ENCODE measurements at places on chromosomes 12 and 14.

DNA sequence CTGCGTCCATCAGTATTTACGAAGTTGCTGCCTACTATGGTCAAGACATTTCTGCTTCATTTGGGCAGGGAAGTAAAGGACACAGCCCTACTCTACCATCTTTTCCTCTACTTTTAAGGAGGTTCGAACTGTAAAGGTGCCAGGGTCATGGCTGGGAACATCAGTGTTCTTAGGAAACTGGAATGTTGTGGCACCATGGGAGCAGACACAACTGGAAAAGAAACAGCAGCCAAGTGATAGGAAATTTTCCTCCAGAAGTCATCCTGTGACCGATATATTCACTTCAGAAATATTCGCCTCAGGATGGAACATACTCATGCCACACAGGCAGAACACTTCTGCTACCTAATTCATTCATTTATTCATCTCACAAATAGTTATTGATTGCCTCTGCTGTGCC is 104.4 kb downstream of the ETV6 start:
- no peak for DNase-seq

DNA sequence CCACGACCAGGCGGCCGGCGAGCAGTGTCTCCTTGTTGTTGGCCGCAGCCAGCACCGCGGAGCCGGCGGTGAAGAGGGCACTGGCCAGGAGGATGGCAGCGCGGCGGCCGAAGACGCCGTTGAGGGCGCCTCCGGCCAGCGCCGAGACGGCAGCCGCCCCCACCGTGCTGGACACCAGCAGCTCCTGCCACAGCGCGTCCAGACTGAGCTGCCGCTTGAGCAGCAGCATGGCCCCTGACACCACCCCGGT is 691 bp downstream of the SLC2A13 start:
- no peak for DNase-seq

GRCh38 chr12:96994900-96995299 is 87.8 kb downstream of the NEDD1 start:
- no peak for DNase-seq

DNA sequence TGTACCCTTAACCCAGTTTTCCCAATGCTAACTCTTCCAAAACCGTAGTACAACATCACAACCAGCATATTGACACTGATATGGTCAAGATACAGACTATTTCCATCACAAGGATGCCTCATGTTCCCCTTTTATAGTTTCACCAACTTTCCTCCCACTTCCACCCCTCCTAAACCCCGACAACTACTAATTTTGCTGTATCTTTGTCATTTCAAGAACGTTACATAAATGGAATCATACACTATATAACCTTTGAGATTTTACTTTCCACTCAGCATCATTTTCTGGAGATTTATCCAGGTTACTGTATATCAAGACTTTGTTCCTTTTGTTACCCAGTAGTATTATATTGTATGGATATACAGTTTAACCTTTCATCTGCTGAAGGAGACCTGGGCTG is 88.9 kb downstream of the MED13L start:
- DNase-seq: no peak

DNA sequence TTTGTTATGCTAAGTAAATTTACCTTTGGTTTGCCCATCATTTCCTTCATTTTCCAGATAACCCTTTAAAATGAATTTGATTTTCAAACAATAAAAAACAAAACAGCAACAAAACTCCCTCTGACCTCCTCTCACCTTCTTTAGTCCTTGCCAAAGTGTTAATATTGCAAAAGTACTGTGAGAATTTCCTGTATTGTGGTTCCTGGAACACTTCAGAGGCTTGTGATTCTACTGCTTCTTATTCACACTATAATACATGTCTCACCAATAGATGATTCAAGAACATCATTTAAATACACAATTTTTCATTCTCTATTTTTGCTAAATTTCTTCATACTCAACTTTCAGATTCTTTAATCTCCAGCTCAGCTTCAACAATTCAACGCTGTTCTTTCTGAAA is at the start of gene KLRD1:
TSS of gene KLRD1 (plus strand) at position 241 of the 400 bp plus-strand sequence. CDS start 208 bp downstream, outside the sequence.
- DNase-seq: no peak

DNA sequence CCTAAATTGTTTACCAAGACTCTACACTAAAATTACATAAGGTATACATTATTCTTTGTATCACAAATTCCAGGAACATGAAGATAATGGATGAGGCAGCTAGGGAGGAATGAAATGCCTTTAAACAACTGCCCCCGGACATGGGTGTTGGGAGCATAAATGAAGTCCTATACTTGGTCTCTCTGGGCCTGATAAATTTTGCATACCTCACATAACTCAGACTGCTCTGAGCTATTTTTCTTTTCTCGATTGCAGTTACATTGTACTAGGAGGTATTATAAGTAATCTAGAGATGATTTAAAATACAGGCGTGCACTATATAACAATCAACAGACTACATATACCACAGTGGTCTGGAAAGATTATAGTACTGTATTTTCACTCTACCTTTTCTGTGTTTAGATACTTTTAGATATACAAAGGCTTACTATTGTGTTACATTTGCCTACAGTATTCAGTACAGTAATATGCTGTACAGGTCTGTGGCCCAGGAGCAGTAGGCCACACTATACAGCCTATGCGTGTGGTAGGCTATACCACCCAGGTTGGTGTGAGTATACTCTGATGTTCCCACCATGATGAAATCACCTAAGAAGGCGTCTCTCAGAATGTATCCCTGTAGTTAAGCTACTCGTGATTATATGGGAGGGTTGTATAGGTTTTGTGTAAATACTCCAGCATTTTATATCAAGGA is 14.3 kb downstream of the FNTB start:
- DNase-seq: no peak

DNA sequence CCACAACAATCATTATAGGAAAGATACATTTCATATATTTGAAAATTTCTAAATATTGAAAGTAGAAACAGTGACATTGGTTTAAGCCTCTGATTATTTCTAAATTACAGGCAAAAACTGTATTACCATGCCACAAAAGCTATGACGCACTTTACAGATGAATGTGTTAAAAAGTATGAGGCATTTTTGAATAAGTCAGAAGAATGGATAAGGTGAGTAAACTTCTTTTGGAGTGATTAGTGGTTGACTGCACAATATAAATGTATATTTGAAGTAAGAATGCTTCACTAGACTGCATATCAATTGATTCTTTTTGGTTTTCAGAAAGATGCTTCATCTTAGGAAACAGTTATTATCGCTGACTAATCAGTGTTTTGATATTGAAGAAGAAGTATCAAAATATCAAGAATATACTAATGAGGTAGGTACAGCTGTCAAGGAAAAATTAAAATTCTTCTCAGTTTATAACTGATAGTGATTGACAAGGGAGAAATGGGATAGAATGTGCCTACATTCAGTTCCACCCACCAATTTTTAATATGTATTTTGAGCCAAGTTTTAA is 45.0 kb downstream of the TBK1 start:
- DNase-seq: no peak

- no peak for DNase-seq
These were observed 50.9 kb upstream of the VASH1 start for GRCh38 chr14:76710056-76711010.

GRCh38 chr12:30361145-30361544 is 334.5 kb downstream of the IPO8 start:
- DNase-seq: no peak

DNA sequence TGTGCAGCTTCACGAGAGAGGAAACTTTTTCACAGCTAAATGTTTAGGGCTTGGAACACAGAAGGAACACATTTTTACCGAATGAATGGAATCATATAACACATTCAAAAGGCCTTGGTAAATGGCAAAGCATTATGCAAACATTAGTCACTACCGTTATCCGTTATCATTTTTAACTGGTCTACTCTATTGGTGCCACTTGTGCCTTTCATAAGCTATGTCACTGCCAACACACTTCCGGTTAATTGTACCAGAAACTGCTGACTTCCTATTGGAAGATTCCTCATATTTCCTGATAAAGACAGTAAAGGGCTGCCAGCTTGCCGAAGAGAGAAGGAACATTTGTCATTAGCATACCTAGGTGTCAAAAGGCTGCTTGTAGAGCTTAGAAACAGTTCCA is 169.2 kb downstream of the APAF1 start:
- DNase-seq: no peak

DNA sequence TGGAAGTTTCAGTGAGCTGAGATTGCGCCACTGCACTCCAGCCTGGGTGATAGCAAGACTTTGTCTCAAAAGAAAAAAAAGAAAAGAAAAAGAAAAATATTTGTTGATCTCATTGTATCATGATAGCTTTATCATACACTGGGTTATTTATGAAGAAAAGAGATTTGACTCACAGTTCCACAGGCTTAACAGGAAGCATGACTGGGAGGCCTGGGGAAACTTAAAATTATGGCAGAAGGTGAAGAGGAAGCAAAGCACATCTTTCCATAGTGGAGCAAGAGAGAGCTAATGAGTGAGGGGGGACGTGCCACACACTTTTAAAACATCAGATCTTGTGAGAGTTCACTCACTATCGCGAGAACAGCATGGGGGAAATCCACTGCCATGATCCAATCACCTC is 72.7 kb upstream of the FUT8 start:
- no peak for DNase-seq

DNA sequence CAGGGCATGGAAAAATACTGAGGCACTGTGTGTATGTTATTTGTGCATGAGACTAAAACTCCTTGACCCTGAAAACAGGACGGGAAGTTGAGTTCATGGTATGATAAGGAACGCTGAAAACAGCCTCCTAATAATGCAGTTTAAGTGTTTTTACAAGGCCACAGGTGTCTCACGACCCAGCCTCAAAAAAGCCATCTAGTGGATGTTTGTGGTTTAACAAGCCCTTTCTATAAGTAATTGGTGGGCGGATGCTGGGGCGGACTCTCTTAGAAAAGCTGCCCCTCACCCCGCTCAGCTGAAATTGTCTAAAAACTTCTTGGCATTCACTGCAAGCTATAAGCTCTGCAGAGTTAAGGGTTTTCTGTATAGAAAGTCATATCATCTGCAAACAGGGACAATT is 184.5 kb downstream of the NUBPL start:
- DNase-seq: no peak

DNA sequence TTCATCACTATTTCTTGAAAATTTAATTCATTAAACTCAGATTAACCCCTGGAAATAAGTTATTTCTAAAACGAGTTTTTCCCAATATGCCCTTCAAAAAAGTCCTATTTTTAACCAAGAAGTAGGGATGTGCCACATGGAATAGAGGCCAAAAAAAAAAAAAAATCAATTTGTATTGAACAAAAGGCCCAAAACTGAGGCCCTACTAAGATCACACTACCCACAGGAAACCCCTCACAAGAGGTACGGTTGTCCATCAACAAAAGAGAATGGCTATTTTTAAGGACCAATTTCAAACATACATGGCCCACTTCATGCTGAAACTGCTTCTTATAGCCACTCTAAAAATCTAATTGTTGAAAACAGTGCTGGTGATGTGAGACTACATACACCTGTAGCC is 7.5 kb upstream of the BAZ2A start:
- DNase-seq: no peak

- no peak for DNase-seq
These were observed 57.4 kb downstream of the SPPL3 start for GRCh38 chr12:120846721-120847120.

DNA sequence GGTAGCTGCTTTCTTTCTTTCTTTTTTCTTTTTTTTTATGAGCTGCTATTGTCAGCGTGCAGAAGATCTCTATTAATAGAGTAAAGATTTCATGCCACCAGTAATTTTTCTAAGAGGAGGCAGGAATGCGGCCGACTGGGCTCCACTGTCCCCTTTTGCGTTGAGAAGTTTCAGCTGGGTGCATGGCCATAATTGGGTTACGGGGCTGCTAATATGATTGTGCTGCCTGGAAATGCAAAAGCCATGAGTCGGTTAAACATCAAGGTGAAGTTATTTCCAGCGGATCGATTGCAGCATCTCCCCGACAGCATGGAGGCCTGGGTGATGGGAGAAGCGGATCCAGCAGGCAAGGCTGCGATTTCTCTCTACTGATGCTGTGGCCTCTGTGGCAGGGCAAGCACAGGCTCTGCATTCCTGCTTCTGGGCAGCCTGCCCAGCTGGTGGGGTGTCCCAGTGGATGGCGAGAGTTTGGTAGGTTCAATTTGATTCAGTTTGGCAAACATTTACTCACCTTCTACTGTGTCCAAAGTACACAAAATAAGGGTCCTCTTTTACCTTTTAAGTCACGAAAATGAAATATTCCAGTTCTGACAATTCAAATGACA is 54.4 kb upstream of the PRMT8 start:
- no peak for DNase-seq

DNA sequence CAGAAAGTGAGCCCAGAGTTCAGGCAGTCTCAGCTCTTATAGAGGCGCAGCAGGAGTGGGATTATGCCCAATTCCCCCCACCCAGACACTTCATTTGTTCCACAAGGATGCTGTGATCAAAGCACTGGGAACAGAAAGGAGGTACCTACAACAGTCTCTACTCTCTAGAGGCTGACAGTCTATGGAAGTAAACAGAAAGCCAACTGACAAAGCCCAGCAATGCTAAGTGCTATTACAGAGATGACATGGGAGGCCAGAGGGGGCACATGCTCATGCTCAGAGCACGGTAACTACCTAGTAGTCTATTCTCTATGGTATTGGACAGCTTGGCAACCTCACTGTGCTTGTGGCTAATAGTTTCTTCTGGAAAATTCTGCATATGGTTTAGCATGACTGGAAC is 85.9 kb downstream of the STXBP6 start:
- DNase-seq: no peak

- DNase-seq: no peak
These were observed 82.1 kb upstream of the FSCB start for GRCh38 chr14:44589180-44589579.

DNA sequence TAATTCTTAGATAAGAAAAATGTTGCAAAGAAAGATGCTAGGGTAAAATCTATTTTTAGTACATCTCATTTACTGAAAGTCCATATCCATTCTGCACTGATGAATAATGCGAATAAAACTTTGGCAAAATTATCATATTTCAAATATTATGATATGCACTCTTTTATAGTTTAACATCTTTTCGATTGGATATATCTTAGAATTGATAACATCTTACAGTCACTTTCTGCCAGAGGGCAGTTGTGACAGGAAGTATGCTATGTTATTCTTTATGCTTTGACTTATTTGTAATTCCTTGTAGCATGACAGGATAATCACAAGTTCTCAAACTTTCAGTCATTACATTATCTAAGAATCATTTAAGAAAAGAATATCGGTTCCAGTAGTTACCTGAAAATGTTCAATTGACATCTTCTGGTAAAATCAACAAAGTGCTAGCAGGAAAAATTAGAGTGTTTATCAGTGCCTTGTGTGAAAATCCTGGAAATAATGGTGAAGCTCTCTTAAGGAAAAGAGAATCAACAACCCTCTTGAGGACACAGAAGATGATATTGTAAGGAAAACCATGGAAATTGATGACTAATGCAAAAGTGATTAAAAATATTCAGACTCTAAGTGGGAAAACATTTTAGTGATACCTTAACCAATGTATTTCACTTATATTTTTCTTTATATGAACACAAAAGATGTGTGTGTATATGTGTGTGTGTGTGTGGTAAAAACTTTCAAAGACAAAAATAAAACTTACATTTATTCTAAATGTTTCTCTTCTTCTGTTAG is 95.5 kb downstream of the SLC6A15 start:
- DNase-seq: no peak

DNA sequence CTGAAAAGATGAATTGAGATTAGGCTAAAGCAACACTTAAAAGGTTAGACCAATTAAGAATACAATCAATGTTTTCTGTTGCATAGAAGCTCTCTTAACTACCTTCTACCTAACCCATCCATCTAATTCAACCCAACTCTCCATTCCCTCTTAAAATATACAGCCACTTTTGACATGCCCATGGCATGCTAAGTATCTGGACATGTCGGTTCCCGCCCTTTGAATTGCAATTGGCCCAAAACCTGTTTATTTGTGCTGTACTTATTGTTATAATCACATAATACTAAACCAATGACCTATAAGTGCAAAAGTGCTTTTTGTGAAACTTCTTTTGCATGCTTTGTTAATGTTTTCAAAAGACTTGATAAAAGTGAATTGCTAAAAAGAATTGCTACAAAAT is 37.6 kb upstream of the APPL2 start:
- no peak for DNase-seq

Measured in activated effector memory CD4-positive, alpha-beta T cell treated with Interleukin-2 at 50 U/mL for 16 hours (primary cell).